ENCODE measurements at places on chromosomes 5 and 9.

DNA sequence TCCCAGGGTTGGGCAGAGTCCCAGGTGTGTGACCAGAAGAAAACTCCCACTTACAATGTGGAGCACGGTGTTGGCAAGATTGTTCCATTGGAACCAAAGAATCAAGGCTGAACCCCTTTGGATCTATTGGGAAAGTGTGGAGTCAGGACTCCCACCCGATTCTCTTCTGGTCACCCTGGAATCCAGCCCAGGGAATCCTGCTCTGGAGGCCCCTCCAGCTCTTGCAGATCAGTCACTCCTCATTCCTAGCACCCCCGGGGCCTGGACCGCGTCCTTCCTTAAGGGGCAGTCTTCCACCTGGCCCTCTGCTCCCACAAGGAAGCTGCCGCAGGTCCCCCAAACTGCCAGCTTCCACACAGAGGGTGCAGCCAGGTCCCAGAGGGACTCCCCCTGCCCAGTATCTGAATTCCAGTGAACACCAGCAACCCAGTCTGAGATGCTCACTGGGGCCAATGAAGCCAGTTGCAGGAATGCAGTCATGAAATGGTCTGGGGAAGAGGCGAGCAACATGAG, 170.1 kb downstream of the GADD45G start:
- no peak for DNase-seq

- no peak for DNase-seq
These were observed 204.8 kb upstream of the S1PR3 start for GRCh38 chr9:88786291-88787079.

- DNase-seq, result no peak
These were observed 20.2 kb downstream of the RGS3 start for GRCh38 chr9:113483676-113484257.

- DNase-seq, result no peak
These were observed at the start of gene HEMGN for GRCh38 chr9:97938081-97938644. TSS of gene HEMGN (minus strand) at chr9:97938172. CDS start at chr9:97938136, 36 bp downstream.

GRCh38 chr5:169637549-169638121, 560 bp downstream of the DOCK2 start:
- DNase-seq, result no peak

- no peak for DNase-seq
These were observed 63.3 kb upstream of the SLC25A51 start for GRCh38 chr9:37967014-37967760.

- no peak for DNase-seq
These were observed 16.3 kb upstream of the PLEKHG4B start for GRCh38 chr5:75331-76320.
